ENCODE measurements at places on chromosomes 7 and 10.

DNA sequence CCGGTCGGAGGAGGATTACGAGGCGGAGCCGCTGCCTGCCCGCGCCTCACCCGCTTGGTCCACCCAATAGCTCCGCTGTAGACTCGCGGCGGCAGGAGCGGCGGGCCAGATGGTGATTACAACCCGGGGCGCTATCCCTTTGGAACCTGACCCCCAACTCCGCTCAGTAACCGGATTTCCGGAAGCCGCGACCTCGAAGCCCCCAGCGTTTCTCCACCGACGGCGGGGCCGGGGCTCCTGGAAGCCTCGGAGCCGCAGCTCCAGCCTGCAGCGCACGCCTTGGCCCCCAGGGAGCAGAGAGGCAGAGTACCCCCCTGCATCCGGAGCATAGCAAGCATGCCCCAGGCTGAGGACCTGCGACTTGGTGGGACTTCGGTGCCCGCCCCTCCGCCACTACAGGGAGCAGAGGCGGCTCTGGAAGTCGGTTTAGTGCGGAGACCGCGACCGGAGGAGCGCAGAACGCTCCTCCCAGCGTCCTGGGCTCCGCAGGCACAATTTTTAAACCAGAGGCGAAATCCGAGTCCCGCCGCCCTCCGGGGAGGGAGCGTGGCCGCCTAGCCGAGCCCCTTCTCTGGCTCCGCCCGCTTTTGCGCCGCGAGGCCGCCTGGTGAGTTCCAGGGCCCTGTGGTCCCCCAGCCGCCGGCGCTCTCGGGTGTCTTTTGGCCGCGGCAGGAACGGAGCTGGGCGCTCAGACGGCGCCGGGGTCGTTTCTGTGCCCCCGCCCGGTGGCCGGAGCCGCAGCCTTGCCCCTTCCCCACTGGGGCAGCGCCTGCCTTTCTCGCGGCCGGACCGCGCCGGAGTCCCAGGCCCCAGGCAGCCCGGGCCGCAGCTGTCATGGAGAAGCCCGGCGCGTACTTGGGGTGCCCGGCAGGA is 28.2 kb upstream of the BMS1 start:
- DNase-seq, result peak; percentile 38

DNA sequence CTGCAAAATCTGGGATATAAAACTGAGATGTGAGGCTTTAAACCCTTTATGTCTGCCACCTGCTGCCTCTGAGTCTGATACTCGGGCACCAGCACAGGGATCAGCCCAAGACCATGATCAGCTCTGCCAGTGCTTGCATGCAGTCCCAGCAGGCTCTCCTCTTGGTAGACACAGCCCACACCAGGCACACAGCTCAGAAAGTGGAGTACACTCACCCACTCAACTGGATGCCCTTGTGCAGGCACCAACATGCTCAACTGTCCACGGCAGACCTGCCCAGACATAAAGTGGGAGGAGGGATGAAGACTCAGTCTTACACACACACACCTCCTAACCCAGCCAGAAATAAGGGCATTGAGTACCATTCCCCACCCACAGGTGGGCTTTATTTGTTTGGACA is 18.2 kb upstream of the MYH16 start:
- DNase-seq, result no peak

DNA sequence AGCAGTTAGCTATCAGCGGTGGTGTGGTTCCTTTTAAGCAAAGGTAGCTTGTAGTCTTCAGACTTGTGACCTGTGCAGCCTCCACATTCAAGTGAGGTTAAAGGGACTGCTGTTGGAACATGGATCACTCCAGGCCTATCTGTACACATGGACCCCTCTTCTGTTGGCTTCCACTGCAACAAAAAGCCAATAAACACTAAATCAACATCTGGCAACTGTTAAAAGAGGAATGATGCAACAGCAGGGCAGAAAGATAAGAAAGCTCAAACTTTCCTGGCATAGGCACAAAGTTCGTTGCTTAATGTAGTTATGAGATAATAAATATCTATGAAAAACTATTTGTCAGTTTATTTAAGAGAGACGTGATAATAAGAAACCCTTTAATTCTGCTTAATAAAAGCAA is 4.0 kb upstream of the MINPP1 start:
- no peak for DNase-seq

DNA sequence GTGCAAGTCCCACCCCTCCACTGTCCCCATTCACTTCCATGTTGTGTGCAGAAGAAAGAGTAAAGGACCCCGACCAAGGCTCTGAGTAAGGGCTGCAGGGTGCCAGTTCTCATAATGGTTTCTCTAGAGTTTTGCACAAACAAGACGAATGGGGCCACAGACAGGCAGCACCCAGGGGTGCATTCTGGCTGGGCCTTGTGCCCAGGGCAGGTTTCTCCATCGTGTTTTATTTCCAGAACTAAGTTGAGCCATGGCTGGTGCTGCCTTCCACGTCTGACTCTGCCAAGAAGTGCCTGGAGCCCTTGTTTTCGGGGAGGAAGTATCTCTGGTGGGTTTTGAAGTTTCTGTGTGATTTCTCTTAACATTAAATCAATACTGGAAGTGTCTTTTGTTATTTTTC is 95.0 kb upstream of the SDK1 start:
- DNase-seq, result no peak

- no peak for DNase-seq
These were observed 158.7 kb upstream of the ZMIZ1 start for GRCh38 chr10:78910021-78910420.

DNA sequence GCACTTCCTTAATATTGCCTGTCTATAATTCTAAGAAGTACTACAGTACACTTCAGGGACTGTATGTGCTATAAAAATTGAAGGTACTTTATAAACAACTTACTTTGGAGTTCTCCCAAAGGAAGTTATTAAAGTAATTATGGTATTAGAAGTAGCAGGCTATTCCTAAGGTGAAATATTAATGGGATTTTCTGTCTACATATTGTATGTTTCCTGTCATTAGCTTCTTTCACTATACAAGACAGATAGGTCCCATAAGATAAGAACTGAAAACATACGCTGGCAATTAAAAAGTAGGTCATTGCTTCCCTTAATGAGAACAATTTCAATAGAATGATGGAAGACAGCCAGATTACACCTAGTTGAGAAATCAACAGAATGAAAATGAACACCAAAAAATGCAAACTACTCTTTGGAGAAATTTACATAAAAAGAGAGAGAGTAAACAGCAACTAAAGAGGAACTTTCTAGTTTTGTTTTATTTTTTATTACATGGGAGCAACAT is 147.0 kb downstream of the HBP1 start:
- no peak for DNase-seq

GRCh38 chr10:20623546-20623945 is 273.6 kb downstream of the NEBL start:
- DNase-seq, result no peak

DNA sequence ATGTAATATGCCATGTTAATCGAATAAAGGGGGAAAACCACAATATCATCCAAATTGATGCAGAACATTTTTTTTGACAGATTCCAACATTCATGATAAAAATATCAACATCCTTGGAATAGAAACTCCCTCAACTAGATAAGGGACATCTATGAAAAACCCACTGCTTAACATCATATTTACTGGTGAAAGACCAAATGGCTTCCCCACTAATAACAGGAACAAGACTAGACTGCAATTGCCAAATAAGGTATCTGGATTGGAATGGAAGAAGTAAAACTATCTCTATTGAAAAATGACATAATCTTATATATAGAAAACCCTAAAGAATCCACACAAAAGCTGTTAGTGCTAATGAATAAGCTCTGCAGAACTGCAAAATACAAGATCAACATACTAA is 27.8 kb downstream of the SMURF1 start:
- no peak for DNase-seq

- DNase-seq, result no peak
These were observed 22.0 kb downstream of the STEAP1B start for GRCh38 chr7:22477876-22478450.

GRCh38 chr7:73973091-73973490 is 54.9 kb upstream of the ELN start:
- no peak for DNase-seq

- DNase-seq, result no peak
These were observed 12.1 kb downstream of the ZSCAN21 start for GRCh38 chr7:100061518-100062193.

DNA sequence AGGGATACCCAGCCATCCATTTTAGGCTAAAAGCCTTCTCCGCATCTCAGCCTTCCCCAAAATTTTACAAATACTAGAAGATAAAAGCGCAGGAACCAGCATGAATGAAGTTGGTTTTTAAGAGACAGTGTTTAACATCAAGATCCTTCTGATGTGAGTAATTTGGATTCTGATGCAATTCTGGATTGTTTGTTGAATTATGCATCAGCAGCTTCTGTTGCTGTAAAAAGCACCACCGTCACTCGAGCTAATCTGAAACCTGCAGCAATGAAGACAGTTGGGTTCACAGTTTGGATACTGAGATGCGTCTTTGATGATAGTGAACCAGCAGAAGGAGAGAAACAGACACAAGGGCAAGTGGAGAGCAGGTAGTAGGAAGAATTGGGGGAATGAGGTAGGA is 179.2 kb downstream of the PLXNA4 start:
- no peak for DNase-seq

GRCh38 chr10:67839951-67840350 is 2.0 kb upstream of the DNAJC12 start:
- no peak for DNase-seq

- DNase-seq, result peak; percentile 35
These were observed 18.0 kb upstream of the MEST start for GRCh38 chr7:130473876-130474275.

DNA sequence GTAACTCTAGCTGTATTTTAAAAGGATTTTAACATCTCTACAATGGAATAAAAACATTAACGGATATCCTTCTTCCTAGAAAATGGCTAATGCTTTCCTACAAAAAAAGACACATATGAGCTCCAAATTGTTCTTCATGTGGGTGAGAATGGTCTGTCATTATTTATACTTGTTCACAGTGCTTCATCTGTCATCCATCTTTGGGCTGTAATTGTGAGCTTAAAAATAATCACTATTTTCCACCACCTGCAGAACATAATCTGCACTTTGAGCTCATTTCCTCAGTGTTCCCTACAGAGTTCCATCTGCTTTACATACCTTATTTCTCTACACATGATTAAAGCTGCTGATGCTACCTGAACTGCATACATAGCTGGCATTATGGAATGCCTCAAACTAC is 979.1 kb upstream of the C7orf33 start:
- no peak for DNase-seq

- no peak for DNase-seq
These were observed 119.7 kb downstream of the JMJD1C start for GRCh38 chr10:63346015-63346441.

DNA sequence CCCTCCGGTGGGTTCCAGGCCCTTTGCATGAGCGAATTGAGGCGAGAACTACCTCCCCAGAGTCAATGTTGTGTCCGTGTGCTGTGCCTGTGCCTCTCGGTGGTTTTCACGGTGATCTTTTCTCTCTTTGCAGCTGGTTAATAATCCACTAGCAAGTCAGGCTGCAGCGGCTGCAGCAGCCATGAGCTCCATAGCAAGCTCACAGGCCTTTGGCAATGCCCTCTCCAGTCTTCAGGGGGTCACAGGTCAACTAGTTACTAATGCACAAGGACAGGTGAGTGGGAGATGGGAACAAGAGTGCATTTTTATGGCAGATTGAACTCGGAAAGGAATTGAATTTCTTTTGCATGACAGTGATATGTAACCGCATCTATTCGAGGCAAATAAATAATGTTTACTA is 159.7 kb upstream of the YAE1 start:
- DNase-seq, result no peak

GRCh38 chr7:42614636-42615035 is 297.2 kb downstream of the C7orf25 start:
- no peak for DNase-seq

GRCh38 chr7:14988941-14989340 is 86.4 kb upstream of the DGKB start:
- no peak for DNase-seq

GRCh38 chr7:108149119-108149518 is 19.0 kb upstream of the LAMB4 start:
- no peak for DNase-seq

DNA sequence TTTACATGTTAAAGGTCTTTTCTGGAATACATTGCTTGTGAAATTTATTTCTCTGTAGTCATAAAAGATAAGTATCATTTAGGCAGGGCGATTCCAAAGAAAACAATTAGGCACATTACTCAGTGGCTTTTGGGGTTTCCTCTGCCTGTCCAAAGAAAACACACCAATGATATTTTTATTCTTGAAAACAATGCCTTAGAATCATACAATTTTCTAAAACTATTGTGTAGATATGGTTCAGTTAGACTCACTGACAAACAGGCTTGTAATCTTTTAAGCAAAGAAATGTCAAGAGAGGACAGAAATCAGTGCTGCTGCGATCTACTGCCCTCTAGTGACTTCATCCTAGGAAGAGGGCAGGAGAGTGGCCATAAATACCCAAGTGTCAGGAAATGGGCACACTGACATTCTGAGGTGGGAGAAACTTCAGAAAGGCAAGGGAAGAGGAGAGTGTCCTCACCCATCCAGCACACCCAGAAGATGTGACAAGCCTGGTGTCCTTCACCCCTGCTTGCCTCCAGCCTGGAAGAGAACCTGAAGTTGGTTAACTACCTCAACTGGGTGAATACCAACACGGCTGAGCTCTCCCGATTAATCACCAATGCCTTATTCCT is 120.5 kb downstream of the GALNT11 start:
- peak; percentile 27 for DNase-seq

DNA sequence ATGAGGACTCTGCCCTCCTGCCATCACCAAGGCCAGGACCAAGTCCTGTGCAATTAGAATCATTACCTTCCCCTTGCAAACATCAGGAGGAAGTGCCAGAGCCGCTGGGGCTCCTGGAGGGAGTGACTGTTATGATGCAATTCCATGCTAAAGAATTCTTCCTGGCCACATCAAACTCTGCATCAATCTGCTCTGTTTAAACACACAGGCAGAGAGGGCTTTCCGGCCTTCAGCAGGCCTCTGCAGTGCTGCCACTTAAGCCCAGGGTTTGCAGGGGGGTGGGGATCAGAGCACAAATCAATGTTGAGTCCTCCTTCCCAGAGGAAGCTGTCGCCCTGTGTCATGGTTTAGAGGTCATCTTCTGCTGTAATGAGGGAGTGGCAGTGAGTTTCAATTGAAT is 58.1 kb downstream of the CTBP2 start:
- DNase-seq, result peak; percentile 94

- no peak for DNase-seq
These were observed 29.1 kb downstream of the MKX start for GRCh38 chr10:27716521-27716920.

GRCh38 chr10:116690356-116691322 is 51.7 kb downstream of the HSPA12A start:
- no peak for DNase-seq

- no peak for DNase-seq
These were observed 309.2 kb downstream of the FGFR2 start for GRCh38 chr10:121288864-121289661.
